ENCODE measurements at places on chromosomes 2 and 18. TPM values are rescaled to one million over a fixed set of nuclear protein-coding genes. Genes with fewer than 3 reads are reported as not detected.

DNA sequence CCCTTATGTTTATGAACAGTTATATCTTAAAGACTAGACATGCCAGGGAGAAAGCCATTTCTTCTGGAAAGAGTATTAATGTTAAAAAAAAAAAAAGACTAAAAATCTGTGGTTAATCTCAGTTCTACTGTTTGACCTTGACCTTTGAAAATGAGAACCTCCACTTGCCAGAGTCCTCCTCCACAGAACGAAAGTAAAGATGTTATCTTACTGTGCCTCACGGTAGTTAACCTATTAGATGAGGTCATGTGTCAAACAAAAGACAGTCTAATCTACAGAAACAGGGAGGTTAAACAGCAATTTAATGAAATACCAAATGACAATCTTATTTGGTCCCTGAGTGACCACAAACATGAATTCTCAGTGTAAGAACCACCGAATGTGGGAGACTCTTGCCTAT, 51.2 kb downstream of the SLC14A2 start:
- no peak for DNase-seq

GRCh38 chr18:50720325-50720674, 99.5 kb downstream of the MRO start:
- no peak for DNase-seq

DNA sequence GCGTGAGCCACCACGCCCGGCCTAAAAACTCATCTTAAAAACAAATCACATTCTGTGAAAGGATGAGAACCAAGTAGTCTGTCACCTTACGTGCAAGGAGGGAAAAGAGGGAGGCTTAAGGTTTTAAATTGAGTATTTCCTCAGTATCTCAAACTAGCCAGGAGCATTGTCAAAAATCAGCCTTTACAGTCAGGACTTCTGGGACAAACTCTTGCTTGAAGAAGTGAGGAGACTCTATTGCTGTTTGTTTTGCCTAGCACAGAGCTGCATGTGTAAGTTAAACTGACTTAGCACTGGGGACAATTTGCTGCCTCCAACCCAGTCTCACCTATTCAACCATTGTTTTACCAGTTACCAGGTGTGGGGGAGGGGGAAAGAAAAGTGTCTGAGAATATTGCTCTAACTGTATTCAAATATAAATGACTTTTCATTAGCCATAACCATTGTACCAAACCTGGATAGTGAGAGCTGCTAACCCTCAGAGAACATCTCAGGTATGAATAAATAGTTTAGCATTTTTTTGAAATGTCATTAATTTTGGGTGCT, 3.6 kb downstream of the INO80D start:
- DNase-seq: no peak

DNA sequence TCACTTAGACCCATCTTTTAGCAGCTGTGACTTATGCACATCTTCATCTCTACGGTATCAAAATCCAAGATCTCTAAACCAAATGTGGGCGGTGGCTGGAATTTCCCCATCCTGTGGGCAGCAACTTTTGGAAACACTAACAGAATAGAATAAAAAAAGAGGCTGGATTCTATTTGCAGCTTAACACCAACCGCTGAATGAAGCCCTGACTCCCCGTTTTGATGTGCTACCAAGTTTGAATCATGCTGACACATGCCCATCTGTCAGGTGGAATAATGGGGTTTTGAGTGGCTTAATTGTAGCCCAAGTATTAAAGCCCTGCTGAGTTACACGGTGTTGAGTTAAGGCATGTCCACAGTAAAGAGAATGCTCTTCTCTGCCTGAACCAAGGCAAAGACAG, 165.2 kb downstream of the MTCL1 start:
- DNase-seq: peak; percentile 92

GRCh38 chr2:55138882-55139229, 88.6 kb upstream of the RTN4 start:
- DNase-seq: no peak

- DNase-seq: no peak
Measured at GRCh38 chr18:73987247-73987980, 160.2 kb downstream of the FBXO15 start.

DNA sequence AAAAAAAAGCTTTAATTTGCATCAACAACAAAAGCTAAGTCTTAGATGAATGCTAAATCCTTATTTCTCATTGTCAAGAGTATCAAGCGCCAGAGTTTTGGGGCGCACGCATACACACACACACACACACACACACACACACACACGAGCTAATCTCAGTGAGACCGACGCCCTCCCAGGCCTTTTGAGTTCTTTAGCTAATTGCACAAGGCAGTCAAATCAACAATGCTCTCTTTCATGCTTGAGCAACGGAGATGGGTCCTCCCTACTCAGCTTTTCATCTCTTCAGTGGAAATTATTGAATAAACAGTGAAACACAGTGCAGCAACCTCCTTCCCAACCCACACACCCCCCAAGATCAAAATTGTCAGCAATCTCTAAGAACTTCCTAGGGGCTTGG, 19.2 kb downstream of the GKN1 start:
- DNase-seq: no peak

- DNase-seq: peak; percentile 56
Measured at GRCh38 chr2:224142397-224143312, 103.6 kb upstream of the SERPINE2 start.

- DNase-seq: peak; percentile 79
Measured at GRCh38 chr2:205892251-205892655, 193.7 kb downstream of the INO80D start.

GRCh38 chr2:174945601-174946260, 59.5 kb downstream of the CHN1 start:
- no peak for DNase-seq

DNA sequence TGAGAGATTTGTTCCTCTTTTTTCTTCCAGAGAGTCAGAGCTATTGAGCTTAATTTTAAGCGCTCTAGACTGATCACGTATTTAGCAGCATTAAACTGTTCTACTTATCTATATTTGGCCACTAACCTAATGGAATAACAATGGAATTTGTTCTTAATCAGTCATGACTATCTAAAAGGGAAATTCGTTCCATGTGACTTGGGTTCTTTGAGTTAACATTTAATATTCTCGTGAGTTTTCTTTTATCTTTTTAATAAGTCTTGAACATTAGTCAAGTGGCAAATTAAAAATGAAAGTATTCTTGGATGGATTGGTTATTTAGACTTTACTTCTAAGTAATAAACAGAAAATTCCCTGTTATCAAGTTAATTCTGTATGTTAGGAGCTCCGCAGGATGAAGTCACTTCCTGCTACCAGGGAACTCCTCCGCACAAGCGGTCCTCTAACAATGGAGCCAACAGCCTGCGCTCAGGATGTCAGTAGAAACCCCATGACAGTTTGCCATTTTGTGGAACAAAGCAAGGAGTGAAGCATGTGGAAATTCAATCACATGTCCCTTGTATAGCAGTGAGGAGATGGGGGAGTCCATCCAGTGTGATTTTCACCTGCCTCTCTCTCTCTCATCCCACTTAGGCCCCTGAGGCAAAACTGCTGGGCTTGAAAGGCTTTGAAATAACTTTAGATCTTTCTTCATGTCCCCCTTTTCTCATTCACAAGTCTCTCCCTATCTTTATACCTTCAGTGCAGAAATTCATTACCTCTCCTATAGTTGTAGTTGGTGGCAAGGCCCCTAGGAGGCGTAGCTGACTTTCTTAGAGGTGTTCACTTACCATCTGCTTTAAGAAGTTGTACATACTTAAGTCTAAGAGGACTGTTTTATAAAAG, 138.1 kb downstream of the WDR7 start:
- peak; percentile 14 for DNase-seq

DNA sequence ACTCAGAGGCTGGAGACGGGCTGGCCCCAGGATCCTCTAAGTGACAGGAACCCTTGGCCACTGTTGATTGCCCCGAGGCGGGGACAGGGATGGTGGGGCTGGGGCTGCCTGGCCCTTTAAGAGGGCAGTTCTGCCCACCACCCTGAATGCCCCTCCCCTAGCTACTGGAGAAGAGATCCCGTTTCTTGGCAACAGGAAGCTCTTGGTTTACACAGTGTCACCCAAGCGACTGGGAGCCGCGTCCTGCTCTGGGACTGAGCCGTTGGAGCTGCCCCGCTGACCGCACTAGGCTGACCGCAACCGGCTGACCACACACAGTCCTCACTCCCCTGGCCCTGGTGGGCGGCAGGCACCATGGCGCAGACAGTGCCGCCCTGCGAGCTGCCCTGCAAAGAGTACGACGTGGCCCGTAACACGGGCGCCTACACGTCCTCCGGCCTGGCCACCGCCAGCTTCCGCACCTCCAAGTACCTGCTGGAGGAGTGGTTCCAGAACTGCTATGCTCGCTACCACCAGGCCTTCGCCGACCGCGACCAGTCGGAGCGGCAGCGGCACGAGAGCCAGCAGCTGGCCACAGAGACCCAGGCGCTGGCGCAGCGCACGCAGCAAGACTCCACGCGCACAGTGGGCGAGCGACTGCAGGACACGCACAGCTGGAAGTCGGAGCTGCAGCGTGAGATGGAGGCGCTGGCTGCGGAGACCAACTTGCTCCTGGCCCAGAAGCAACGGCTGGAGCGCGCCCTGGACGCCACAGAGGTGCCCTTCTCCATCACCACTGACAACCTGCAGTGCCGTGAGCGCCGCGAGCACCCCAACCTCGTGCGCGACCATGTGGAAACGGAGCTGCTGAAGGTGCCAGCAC, at the start of gene TEKT4:
TSS of gene TEKT4 (plus strand) at position 205 of the 862 bp plus-strand sequence. CDS start at position 355, 150 bp downstream.
- DNase-seq: no peak

GRCh38 chr2:25109822-25110221, 58.6 kb downstream of the POMC start:
- no peak for DNase-seq

DNA sequence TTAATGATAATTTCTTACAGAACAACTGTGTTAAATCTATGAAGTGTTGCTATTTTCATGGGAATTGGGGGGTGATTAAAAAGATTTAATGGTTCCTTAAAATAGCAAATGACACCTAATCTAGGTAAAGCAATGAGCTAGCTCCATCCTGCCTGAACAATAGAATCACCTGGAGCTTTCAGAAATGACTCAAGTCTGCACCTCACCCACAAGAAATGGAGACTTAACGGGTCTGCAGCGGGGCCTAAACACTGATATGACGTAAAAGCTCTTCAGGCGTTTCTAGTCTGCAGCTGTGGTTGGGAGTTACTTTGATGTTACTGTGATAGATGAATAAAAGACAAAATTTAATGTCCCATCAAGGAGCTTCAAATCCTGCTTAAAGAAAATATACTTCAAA, 328.2 kb downstream of the RND3 start:
- no peak for DNase-seq

DNA sequence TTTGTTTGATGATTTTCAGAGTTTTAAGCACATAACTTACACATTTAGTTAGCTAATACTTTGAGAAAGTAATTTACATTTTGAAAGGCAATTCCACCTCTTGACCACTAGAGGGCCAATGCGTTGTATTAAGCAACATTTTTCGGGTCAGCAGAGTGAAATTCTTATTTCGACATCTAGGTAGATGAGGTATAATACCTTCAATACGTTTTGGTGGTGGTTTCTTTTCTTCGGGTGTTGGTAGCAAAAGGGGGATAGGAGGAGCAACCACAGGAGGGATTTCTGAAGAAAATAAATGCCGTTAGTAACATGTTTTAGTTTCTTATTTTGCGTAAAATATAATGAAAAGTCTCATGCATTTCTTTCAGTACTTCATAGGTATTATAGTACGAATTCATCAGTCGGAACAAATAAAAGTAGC, 106.3 kb downstream of the TTN start:
- DNase-seq: peak; percentile 8

GRCh38 chr2:161096336-161096735, 63.9 kb upstream of the TANK start:
- peak; percentile 21 for DNase-seq

DNA sequence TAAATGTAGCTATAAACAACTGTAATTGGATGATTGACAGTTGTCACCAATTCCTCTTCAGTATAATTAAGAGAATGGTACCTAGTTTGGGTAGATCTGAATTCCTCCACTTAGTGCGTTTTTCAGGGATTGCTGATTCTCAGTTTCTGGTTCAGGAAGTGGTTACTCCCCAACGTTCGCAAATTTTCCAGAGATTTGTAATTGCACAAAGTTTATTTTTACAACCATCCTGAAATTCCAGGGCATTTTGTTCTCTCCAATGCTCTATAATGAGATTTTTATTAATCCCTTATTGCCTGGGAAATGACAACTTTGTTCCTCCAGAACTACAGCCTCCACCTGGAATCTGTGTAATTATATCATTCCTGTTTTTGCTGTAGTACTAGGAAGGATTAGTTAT, 710.6 kb upstream of the ZEB2 start:
- no peak for DNase-seq

DNA sequence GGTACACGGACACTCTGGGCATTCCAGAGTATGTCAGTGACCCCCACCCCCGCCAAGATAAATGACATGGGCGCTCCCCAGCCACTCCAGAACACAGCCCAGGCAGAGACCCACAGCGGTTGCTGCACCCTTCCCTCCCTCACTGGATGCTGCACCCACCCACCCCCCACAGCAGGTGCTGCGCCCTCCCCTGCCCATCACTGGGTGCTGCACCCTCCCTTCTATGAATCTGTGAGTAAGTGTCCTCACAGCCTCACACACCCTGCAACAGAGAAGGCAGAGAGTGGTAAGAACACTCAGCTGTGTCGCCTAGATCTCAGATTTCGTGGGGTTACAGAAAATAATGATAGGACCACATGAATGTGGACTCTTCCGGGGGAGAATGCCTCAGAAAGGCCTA, 23.5 kb downstream of the CHMP1B start:
- DNase-seq: no peak

GRCh38 chr18:56900195-56901094, 246.4 kb upstream of the BOD1L2 start:
- no peak for DNase-seq

- DNase-seq: no peak
Measured at GRCh38 chr2:225013425-225014365, 28.6 kb downstream of the DOCK10 start.

DNA sequence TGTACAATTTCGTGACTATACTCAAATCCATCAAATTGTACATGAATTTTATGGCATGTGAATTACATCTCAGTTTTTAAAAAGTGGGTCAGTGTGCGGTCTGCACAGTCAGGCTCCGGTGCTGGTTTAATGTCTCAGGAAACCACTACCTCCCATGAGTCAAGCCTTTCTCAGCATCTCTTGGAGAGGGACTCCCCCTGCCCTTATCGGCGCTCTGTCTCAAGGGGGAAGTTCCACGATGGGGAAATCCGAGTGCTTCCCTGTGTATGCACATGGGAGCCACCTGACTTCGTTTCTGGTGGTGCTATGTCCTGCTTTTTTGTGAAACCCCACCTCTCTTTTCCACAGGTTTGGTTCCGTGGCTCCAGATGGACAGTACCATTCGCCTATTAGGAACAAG, 72.5 kb downstream of the ACOXL start:
- DNase-seq: no peak

GRCh38 chr18:6624661-6625311, 104.7 kb upstream of the ARHGAP28 start:
- peak; percentile 30 for DNase-seq

TMEM247 gene
- total RNA-seq: not detected

PGAP1 gene
- total RNA-seq: 21.3 TPM

C2orf78 gene
- total RNA-seq: not detected

SLC5A7 gene
- not detected for total RNA-seq

PHOSPHO2 gene
- 3.0 TPM for total RNA-seq

CFC1 gene
- total RNA-seq: not detected

MEP1B gene
- under 0.01 TPM for total RNA-seq

PARD6G gene
- 19.8 TPM for total RNA-seq

CEP192 gene
- 18.8 TPM for total RNA-seq

CNGA3 gene
- total RNA-seq: not detected
